A673 (cell line): ENCODE measurements at places on chromosomes 5 and 9. TPM values are rescaled to one million over a fixed set of nuclear protein-coding genes. Genes with fewer than 3 reads are reported as not detected.
A peak's percentile ranks its signal among the peaks of the same experiment; 100 is the strongest.

DNA sequence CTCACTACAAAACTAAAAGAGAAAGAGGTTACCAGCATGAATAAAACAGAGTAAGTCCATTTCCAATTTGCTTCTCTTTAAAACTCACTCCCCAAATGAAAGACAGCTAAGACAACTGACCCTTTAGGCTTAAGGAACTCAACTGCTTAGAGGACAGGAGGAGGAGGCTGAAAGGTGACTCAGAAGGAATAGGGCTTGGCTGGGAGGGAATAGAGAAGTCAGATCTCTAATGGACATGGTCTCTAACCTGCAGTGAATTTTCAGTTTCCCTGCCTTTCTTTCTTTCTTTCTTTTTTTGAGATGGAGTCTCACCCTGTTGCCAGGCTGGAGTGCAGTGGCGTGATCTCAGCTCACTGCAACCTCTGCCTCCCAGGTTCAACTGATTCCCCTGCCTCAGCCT is 261.8 kb upstream of the CLINT1 start:
- no peak for DNase-seq

DNA sequence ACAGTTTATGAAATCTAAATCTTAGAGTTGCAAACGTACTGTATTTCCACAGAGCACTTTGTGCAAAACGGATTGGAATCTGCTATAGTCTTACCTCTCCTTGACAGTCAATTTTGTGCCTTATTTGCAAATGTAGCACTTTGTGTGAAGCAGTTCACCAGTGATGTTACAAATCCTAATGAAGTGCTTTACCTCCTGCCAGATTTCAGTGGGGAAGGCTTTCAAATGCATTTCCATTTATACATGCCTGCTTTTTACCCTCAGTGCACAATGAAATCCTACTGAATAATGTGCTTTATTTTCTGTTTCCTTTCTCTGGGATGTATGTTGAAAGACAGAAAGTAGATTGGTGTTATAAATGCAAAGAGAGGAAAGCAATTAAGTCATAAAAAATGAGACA is 2141.6 kb upstream of the C9orf72 start:
- DNase-seq, result peak; percentile 33

- no peak for DNase-seq
These were observed 288.1 kb downstream of the NNT start for GRCh38 chr5:43891112-43891511.

GRCh38 chr5:154836225-154836624 is 14.2 kb downstream of the FAXDC2 start:
- DNase-seq, result no peak

- DNase-seq, result no peak
These were observed 59.0 kb downstream of the STARD4 start for GRCh38 chr5:111453295-111453694.

GRCh38 chr9:137387114-137387890 is 35.7 kb downstream of the EXD3 start:
- DNase-seq, result no peak

DNA sequence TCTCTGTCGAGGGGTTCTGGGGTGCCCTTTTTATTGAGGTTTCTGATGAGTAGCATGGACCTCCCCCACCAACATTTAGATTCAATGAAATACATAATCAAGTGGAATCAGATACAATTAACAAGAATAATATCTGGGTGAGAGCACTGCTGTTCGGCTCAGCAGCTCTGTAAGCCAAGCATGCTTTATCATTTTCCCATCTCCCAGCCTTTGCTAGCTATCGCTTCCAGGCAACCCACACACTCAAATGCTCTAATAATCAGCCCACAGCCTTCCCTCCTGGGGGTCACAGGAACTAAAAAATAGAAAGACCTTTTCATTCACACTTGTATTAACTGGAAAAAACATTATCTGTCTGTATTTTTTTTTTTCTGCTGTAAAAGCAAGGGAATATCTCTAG is 8.9 kb downstream of the PLPPR1 start:
- DNase-seq, result no peak

- DNase-seq, result no peak
These were observed 6.8 kb upstream of the LRRC14B start for GRCh38 chr5:184471-184870.

DNA sequence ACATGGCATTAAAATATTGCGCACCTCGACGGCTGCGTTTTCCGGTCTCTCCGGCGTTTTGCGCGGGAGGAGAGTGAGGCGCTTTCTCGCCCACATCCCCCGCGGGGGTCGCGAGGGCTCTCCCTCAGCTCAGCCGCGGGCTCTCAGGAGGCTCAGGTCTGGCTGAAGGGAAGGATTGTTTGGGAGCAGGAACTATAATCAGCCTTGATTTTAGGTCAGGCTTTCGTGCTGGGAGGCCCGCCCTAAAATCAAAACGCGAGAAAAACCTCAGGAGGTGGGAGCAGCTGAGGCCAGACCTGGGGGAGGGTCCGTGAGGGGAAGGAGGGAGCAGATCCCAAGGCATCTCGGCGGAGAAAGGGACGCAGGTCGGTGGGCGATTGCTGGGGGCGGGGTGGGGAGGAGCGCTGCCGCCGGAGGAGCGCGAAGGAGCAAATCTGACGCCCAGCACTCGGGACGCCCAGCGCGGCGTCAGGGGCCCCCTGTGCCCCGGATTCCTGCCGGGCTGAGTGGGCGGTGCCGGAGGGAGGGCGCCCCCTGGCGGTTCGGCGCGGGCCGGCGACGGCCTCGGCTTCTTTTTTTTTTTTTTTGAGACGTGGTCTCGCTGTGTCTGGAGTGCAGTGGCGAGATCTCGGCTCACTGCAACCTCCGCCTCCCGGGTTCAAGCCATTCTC is 18.7 kb upstream of the RNF130 start:
- DNase-seq, result peak; percentile 75

DNA sequence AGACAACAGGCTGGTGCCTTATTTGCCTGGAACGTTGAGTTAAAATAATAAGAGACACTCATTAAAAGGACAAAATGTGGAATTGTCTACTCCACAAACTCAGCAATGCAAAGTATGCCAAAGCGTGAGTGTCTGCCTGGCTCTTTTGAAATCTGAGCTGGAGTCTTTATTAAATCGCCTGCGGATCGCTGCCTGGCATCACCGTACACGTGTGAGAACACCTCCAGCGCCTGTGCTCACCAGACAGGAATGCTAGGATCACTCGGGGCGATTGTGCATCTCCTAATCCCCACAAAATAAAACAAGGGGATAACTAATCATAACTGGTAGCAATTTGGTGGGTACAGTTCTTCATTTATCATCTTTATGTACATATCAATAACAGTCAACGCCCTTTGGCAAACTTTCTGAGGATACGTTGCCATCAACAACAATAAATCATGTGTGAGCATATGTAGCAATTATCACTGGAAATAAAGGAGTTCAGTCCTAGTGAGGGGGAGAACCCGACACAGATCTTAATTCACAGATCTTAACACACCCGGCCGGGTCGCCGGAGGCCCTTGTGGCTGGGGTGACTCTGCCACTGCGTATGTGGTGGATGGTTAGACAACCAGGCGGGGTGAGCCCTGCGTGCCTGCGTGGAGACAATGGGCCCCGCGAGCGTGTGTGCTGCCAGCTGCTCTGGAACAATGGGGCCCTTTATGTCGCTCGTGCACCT is 284.9 kb upstream of the IRX1 start:
- no peak for DNase-seq

DNA sequence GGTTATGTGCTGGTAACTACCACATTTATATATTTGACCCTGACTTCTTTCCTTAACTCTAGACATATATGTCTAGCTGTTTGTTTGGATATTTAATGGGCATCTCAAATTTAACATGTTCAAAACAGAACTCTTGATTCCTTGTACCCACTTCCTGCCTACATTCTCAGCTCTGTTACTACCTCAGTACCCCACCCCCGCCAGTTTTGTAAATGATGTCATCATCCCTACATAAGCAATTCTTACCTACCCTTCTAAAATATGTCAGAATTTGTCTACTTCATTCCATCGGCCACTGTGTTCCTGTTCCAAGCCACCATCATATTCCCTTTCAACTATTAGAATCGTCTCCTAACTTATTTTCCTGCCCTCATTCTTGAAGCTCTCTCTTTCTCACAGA is 4.8 kb downstream of the RAD50 start:
- DNase-seq, result no peak

- no peak for DNase-seq
These were observed 96.9 kb upstream of the HAPLN1 start for GRCh38 chr5:83817591-83817990.

DNA sequence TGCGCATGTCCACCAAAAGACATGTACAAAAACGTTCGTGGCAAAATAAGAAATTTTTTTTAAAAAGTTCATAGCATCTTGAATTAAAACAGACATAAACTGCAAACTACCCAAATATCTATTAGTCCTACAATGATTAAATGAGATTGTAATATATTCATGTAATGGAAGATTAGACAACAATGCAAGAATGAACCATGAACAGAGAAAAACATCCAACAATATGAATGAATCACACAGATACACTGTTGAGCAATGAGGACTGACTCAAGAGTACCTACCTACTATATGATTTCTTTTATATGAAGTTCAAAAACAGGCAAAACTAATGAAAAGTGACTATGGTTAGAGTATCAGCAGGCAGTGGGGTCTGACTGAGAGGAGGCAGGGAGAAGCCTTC is 17.9 kb upstream of the CTNNAL1 start:
- DNase-seq, result no peak

- DNase-seq, result no peak
These were observed 127.1 kb upstream of the COL5A1 start for GRCh38 chr9:134514503-134514902.

- DNase-seq, result no peak
These were observed 11.7 kb downstream of the SH3PXD2B start for GRCh38 chr5:172442592-172442991.

DNA sequence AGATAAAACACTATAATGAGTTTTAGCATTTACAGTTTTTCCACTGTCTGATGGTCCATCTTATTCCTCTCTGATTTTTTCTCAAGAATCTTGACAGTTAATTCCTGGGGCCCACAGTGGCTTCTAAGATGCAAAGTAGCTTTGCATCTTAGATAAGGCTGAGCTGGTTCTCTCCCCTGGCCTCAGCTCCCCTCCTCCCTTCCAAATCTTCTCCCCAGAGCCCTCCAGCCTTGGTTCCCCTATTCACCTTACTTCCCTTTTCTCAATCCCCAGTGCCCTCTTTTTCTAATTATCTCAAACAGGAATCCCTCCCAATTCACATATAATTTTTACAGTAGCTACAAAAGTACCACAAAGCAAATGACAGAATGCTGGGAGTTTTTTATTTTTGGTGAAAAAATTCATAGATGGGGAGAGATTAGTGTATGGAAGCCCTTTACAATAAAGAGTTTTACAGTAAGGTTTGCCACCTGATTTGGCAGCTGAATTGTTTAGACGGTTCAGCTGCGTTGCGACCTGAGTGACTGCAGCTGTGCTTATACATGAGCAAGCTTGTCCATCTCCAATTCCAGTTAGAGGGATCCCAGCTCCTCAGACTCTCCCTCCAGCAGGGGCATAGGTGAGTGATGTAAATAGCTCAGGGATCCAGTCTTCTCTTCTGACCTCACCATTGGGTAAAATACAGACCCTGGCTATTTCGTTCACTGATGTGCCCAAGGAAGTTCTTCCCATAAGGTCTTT is 51.4 kb upstream of the CKMT2 start:
- DNase-seq, result no peak

DNA sequence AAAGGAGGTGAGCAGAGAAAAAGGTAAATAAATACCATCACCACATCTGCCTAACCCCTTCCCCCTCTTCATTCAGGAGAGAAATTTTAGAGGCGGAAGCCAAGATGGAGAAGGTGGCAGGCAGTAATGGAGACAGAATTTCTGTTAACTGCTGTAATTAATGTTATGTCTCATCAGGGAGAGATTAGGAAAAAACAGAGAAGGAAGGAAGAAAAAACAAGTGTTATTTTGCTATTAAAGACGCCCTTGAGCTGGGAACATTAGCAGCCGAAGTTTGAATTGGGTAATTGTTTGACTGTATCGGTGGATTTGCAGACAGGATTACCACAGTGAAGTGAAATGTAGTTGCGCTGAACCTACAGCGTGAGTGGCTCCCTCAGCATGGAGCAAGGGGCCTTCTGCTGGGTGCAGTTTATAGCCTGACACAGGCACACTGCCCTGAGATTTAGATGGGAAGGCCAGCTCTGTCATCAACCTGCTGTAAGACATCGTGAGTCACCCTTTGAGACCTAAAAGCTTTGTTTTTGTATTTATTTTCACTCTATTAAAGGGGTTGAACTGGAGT is 136.3 kb downstream of the ASTN2 start:
- peak; percentile 26 for DNase-seq

DNA sequence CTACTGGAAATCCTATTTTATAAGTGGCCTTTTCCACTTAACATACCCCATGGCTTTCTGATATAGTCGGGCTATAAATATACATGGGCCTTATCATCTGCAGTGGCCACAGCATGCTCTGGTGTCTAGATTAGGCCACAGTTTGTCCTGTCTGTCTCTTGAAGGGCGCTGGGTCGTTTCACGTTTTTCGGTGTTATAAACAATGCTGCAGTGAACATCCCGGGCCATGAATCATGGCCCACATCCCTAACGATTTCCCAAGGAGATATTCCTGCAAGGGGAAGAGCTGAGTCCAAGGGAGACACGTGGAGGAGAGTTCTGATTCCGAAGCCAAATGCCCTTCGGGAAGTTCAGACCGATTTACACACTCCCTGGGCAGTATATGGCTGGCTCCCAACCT is 8.4 kb downstream of the PLPP7 start:
- no peak for DNase-seq

- no peak for DNase-seq
These were observed 555.3 kb upstream of the ZNF608 start for GRCh38 chr5:125301711-125302110.

GRCh38 chr5:54296386-54296785 is 14.0 kb downstream of the ARL15 start:
- DNase-seq, result no peak

- DNase-seq, result no peak
These were observed 755.4 kb upstream of the CTNND2 start for GRCh38 chr5:12659686-12660085.

PIP5K1B gene
- total RNA-seq, result not detected in 2 replicates

IER5L gene
- total RNA-seq, result 12.1 and 14.0 TPM in 2 replicates

SLF1 gene
- total RNA-seq, result 17.4 and 21.6 TPM in 2 replicates

PCDHA1 gene
- total RNA-seq, result 0.45 and 0.96 TPM in 2 replicates

CEP78 gene
- 60.5 and 65.9 TPM in 2 replicates for total RNA-seq

SLC6A7 gene
- not detected in 2 replicates for total RNA-seq

PCDHGA11 gene
- 34.9 and 35.5 TPM in 2 replicates for total RNA-seq

KCNMB1 gene
- total RNA-seq, result not detected in 2 replicates

PDZD2 gene
- 2.2 and 2.3 TPM in 2 replicates for total RNA-seq

PCDHGB5 gene
- total RNA-seq, result 43.3 and 45.0 TPM in 2 replicates

C9orf50 gene
- 0.28 TPM in 1 of 2 replicates, not detected in the other for total RNA-seq
